ENCODE measurements at places on chromosomes 12 and 14. TPM values are rescaled to one million over a fixed set of nuclear protein-coding genes. Genes with fewer than 3 reads are reported as not detected.
A peak's percentile ranks its signal among the peaks of the same experiment; 100 is the strongest.

The TCL1B gene
- total RNA-seq: not detected

GRCh38 chr14:64891173-64891838, 11.6 kb upstream of the SPTB start:
- no peaks in the 10 kb centered on the region for H3K36me3 ChIP-seq
- no peaks in the 10 kb centered on the region for H3K4me1 ChIP-seq
- H3K4me3 ChIP-seq: no peak overlapping the region
- no peak overlapping the region for H3K27ac ChIP-seq
- 0 out of 2 replicates have a peak, but pooled peaks cover under 1% of the 10 kb centered on the region for H3K27me3 ChIP-seq

The NPFF gene
- 0.43 TPM for total RNA-seq

The MYO1H gene
- not detected for total RNA-seq

- H3K27me3 ChIP-seq: no peaks in the 10 kb centered on the region
- H3K36me3 ChIP-seq: no peaks in the 10 kb centered on the region
- H3K4me1 ChIP-seq: peaks cover 2% of the 10 kb centered on the region
- H3K4me3 ChIP-seq: no peak overlapping the region
- no peak overlapping the region for H3K27ac ChIP-seq
These were observed 31.4 kb downstream of the CFAP251 start for GRCh38 chr12:121949648-121950397.

DNA sequence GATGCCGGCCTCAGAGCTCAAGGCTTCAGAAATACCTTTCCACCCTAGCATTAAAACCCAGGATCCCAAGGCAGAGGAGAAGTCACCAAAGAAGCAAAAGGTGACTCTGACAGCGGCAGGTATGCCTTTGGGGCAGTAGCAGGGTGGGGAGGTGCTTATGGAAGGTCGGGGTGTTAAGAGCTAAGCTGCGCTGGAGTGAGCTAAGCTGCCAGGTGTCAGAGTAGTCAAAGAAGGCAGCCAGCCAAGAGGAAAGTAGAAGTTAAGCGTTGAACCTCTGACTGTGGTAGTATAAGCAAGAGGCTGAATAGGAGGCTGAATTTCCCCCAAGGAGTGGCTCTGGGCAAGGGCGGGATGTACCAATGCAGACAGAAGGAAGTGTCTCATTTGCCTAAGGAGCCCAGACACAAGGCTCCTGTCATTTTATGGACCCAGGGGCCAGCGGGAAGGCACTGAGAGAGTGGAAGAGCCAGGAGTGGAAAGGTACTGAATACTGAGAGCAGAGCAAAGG, 29.2 kb downstream of the DYRK4 start:
- H3K4me3 ChIP-seq: no peak overlapping the region
- H3K4me1 ChIP-seq: no peaks in the 10 kb centered on the region
- no peak for DNase-seq

The PRPF40B gene
- 4.9 TPM for total RNA-seq

DNA sequence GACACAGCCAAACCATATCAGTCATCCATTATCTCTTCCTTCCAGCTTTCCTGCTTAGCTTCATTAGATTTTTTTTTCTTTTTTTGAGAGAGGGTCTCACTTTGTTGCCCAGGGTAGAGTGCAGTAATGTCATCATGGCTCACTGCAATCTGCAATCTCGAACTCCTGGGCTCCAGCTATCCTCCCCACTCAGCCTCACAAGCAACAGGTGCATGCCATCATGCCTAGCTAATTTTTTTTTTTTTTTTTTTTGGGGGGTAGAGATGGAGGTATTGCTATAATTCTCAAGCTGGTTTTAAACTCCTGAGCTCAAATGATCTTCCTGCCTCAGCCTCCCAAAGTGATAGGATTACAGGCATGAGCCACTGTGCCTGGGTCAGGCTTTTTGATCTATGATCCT, 38.3 kb upstream of the PPM1A start:
- H3K27ac ChIP-seq: no peak overlapping the region
- H3K4me3 ChIP-seq: no peak overlapping the region
- no peaks in the 10 kb centered on the region for H3K36me3 ChIP-seq

The AMIGO2 gene
- total RNA-seq: 4.3 TPM

GRCh38 chr14:65370801-65371248, 41.7 kb upstream of the FUT8 start:
- no peaks in the 10 kb centered on the region for H3K4me1 ChIP-seq
- H3K4me3 ChIP-seq: no peak overlapping the region
- no peak overlapping the region for H3K27ac ChIP-seq
- no peak for DNase-seq

DNA sequence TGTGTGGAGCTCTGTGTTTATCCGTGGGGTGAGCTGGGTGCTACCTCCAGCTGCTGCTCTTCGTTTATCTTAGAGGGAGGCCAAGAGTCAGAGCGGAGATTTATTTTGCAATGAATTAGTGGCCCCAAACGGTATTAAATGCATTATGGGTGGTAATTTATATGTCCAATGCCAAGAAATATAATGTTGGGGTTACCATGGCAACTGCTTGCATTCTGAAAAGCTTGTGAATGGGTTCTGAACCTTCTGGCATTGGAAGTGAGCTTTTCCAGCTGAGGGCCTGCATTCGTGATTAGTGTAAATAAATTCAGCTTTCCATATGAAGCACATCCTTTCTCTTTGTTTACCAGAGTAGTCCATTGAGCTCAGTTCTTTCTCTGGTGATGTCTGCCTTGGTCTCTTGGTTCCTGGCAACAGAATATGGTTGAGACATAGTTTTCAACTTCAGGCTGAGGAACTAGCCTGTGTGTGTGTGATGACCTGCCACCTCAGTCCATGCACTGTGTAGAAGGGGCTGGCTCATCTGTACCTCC, 51.8 kb downstream of the TRAF3 start:
- H3K36me3 ChIP-seq: no peaks in the 10 kb centered on the region
- H3K27me3 ChIP-seq: no peaks in the 10 kb centered on the region
- no peak overlapping the region for H3K27ac ChIP-seq
- DNase-seq: no peak

DNA sequence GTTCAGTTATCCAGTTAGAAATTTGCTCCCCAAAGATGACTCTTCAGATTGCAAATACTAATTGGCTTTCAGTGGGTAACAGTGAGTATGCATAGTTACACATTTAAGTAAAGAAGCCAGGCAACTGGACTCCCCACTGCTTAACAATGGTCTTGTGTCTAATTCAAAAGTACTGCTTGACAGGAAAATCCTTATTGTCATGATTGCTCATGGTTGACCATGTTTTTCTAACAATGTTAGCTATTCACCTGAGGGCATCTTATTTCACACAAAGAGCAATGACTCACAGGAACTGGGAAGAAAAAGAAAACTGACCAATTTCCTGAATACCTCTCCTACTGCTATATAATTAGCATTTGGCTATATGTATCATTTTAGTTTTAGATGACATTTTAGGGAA, 33.7 kb upstream of the ALG10B start:
- H3K27me3 ChIP-seq: no peaks in the 10 kb centered on the region
- H3K36me3 ChIP-seq: no peaks in the 10 kb centered on the region
- no peak overlapping the region for H3K27ac ChIP-seq
- H3K4me3 ChIP-seq: no peak overlapping the region
- no peak for DNase-seq

DNA sequence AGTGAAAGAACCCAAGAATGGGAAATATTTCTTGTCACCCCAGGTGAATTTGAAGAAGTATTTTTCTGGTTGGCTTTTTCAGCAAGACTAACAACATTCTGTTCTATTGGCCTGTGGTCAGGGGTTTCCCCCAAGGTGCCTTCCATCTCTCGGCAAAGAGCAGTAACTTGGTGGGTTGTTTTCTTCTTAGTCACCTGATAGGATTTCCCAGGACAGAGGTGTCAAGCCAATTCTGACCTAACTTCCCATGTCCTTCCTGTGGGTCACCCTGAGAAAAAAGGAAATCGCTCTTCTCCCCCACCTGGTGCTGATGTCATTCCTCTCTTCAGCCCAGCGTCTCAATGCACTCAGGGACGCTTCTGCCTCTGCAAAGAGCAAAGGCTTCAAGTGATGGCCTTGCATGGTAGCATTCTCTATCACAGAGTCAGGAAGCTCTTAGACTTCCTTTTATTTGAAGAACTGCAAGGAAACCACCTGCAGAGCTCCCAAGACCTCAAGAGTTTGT, 16.1 kb upstream of the IFNG start:
- peaks cover 3% of the 10 kb centered on the region for H3K4me1 ChIP-seq
- no peak overlapping the region for H3K4me3 ChIP-seq
- H3K27ac ChIP-seq: no peak overlapping the region
- no peak for DNase-seq
- H3K27me3 ChIP-seq: no peaks in the 10 kb centered on the region

DNA sequence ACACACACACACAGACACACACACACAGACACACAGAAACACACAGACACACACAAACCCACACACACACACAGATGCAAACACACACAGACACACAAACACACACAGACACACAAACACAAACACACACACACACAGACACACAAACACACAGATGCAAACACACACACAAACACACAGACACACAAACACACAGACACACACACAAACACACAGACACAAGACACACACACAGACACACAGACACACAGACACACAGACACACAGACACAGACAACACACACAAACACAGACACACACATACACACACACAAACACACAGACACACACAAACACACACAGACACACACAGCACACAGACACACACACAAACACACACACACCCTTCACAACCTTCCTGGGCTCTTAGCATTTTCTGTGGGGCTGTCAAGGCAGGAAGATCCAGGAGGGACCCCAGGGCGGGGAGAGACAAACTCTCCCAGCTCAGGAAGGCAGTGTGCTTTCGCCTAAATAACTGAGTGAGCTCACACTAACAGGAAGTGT, 24.2 kb upstream of the INF2 start:
- no peak for DNase-seq
- H3K4me1 ChIP-seq: peaks cover 21% of the 10 kb centered on the region
- H3K27ac ChIP-seq: peak overlapping the region; percentile 59
- no peak overlapping the region for H3K4me3 ChIP-seq
- no peaks in the 10 kb centered on the region for H3K36me3 ChIP-seq

GRCh38 chr12:47231456-47231855, 151.7 kb upstream of the AMIGO2 start:
- no peak overlapping the region for H3K27ac ChIP-seq
- no peaks in the 10 kb centered on the region for H3K36me3 ChIP-seq
- peaks cover 5% of the 10 kb centered on the region for H3K27me3 ChIP-seq
- H3K4me3 ChIP-seq: no peak overlapping the region
- H3K4me1 ChIP-seq: no peaks in the 10 kb centered on the region
- DNase-seq: no peak

The KCNJ8 gene
- 0.20 TPM for total RNA-seq

GRCh38 chr12:57836442-57837375, 9.8 kb downstream of the CTDSP2 start:
- peak; percentile 99 for DNase-seq
- no peak overlapping the region for H3K4me3 ChIP-seq
- peaks cover 38% of the 10 kb centered on the region for H3K4me1 ChIP-seq
- peaks cover 4% of the 10 kb centered on the region for H3K36me3 ChIP-seq

The DNAJC22 gene
- total RNA-seq: 10.7 TPM

The TMEM119 gene
- total RNA-seq: 19.1 TPM

DNA sequence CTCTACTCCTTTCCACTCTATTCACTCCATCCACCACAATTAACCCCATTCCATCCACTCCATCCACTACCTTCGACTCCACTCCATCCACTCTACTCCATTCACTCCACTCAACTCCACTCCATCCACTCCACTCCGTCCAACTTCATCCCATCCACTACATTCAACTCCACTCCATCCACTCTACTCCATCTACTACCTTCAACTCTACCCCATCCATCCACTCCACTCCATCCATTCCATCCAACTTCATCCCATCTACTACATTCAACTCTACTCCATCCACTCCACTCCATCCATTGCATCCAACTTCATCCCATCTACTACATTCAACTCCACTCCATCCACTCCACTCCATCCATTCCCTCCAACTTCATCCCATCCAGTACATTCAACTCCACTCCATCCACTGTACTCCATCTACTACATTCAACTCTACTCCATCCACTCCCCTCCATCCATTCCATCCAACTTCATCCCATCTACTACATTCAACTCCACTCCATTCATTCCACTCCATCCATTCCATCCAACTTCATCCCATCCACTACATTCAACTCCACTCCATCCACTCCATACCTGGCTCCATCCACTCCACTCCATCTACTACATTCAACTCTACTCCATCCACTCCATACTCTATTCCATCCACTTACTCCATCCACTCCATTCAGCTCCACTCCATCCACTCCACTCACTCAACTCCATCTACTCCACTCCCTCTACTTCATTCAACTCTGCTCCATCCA, 16.4 kb downstream of the HNF1A start:
- no peak for DNase-seq
- H3K27me3 ChIP-seq: no peaks in the 10 kb centered on the region
- H3K36me3 ChIP-seq: no peaks in the 10 kb centered on the region
- no peak overlapping the region for H3K27ac ChIP-seq
- no peaks in the 10 kb centered on the region for H3K4me1 ChIP-seq

DNA sequence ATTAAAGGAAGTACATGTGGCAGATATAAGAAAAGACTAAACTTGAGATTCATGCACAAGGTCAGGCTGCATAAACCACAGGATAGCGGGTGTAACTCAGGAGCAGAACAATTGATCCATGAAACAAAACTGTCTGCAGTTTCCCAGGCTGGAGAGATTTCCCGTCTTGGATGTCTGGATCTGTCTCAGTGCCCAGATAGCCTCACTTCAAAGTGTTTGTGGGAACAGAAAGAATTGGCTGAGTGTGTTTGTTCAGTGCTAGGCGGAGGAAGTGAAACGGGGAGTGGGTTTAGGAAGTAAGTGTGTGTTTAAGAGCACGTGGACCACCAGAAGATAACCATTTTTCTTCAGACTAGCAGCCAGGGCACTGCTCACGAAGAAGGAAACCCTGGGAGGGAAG, 1.4 kb upstream of the RNASE10 start:
- no peaks in the 10 kb centered on the region for H3K27me3 ChIP-seq
- no peaks in the 10 kb centered on the region for H3K36me3 ChIP-seq
- DNase-seq: no peak
- H3K27ac ChIP-seq: no peak overlapping the region
- H3K4me1 ChIP-seq: no peaks in the 10 kb centered on the region

DNA sequence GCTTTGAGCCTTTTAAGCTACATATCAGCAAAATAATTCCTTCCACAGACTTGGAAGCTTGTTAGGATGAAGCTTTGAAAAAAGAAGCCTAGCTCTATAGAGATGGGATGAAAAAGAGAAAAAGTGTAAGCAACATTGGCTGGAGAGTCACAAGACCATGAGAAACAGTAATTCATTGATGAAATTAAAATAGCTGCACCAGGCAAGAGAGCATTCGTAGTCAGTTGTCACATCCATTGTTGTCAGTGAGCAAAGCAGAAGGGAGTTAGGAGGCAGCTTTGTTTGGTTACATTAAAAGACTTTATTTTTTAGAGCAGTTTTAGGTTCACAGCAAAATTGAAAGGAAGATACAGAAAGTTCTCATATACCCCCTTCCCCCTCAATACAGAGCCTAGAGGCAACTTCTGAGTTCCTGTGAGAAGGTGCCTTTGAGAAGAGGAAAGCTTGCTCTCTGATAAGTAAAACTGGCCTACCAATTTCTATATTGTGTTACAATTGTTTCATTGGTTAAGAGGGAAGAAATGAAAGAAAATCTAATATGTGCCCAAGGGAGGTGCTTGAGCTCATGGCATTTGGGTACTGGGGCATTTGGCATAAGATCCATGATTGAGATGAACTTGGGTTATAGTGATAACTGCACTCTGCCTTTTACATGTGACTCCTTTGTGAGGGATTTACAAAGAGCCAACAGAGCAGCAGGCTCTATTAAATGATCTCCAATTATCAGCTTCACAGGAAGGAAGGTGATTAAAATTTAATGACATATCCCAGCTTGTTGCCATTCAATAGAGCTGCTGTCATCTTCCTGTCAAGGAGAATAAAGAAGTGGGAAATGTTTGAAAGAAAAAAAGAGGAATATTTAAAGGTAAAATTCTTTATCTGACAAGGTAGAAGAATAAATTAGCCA, 361.3 kb upstream of the TMTC1 start:
- H3K27ac ChIP-seq: no peak overlapping the region
- H3K4me3 ChIP-seq: no peak overlapping the region
- no peak for DNase-seq
- no peaks in the 10 kb centered on the region for H3K4me1 ChIP-seq

Measured in SJCRH30 (cell line).